ENCODE measurements at places on chromosomes 7 and 10.

GRCh38 chr7:117448655-117449054 is 21.4 kb upstream of the ASZ1 start:
- DNase-seq, result no peak

DNA sequence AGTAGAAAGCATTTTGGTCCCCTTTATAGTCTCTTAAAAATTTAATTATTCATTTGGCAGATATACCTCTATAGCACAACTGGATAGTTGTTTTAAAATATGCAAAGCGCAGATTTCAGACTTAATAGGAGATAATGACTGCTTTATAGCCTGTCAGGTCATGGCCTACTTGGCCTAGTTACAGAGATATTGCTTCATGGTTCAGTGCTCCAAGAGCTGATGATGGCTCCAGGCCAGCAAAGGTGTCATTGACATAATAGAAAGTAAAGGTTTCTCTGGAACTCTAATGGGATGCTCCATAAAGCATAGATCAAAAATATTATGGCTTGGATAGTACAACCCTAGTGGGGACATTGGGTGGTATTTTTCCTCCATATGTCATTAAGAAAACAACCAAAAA is 285.7 kb downstream of the NXPH1 start:
- DNase-seq, result no peak

DNA sequence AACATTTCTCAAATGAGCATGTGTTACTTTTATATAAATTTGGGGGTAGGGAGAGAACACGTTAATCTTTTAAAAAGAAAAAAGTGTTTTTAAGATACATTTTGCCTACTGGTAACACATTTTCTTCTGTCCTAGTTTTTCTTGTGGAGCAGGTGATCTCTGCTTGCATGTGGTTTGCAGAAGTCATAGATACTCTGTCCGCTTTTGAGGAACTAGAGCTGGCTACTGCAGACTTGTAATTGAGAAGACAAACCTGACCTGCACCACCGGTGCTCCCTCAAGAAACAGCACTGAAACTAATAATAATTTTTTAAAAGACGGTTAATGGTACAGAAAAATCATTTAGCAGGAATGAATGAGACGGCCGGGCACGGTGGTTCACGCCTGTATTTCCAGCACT is 243.1 kb downstream of the KIAA1217 start:
- DNase-seq, result no peak

DNA sequence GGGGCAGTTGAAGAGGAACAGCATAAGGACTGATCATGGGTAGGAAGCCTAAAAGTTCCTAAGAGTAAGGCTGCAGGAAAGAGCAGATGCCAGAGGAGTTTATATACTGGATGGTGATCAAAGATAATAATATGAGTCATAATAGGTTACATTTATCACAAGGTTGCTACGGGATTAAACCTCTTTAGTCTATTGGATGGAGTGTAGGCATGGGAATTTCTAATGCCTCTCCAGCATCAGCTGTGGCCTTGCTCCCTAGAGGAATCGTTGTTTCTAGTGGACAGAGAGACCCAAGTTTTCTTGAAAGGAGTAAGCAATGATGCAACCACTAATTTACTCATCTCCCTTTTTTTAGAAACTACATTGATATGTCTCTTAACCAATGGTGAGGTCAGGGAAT is 213.4 kb downstream of the GPR37 start:
- DNase-seq, result no peak

GRCh38 chr7:90487808-90488207 is 18.4 kb downstream of the PTTG1IP2 start:
- no peak for DNase-seq

Measured in T-helper 9 cell (primary cell).